ENCODE measurements at places on chromosomes 11 and 22.
A peak's percentile ranks its signal among the peaks of the same experiment; 100 is the strongest.

- DNase-seq = no peak
These were observed 30.4 kb upstream of the CREB3L1 start for GRCh38 chr11:46247090-46247489.

GRCh38 chr11:86812981-86813380, 12.6 kb downstream of the PRSS23 start:
- no peak for DNase-seq

DNA sequence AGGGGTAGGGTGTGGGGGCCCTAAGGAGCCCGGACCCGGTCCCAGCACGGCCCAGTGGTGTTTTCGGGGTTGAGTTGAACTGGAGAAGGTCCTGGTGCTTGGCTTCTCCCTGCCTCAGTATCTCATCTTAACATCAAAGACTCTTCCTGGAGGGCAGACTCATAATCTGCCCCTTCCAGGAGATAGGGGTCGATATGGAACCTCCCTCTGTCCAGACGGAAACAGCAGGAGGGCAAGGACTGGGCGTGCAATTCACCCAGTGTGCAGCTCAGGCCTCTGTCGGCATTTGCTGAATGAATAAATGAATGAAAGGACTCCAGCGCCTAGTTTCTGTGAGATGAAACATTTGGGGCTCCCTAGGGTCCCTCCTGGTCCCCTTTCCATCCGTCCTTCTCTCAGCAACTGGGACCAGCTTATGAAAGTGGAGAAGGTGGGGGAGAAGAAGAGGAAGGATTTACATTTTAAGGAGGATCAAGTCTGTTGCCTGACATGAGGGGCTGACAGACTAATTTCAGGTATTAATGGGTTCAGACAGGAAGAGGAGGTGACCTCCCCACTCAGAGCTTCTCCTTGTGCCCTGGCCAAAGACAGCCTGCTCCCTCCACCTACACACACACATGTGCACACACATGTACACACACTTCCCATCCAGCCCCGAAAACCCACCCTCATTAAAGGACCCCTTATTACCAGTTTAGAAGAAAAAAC, 1.1 kb upstream of the SHISA8 start:
- no peak for DNase-seq

GRCh38 chr11:112176077-112176476, 765 bp downstream of the BCO2 start:
- no peak for DNase-seq

- DNase-seq = peak; percentile 65
These were observed 39.0 kb downstream of the IL18BP start for GRCh38 chr11:72037554-72038311.

GRCh38 chr11:74474316-74474715, 7.0 kb upstream of the KCNE3 start:
- DNase-seq = no peak

GRCh38 chr11:13289081-13289480, 11.5 kb downstream of the BMAL1 start:
- DNase-seq = no peak

GRCh38 chr11:728901-729491, 18.3 kb upstream of the TALDO1 start:
- DNase-seq = no peak

DNA sequence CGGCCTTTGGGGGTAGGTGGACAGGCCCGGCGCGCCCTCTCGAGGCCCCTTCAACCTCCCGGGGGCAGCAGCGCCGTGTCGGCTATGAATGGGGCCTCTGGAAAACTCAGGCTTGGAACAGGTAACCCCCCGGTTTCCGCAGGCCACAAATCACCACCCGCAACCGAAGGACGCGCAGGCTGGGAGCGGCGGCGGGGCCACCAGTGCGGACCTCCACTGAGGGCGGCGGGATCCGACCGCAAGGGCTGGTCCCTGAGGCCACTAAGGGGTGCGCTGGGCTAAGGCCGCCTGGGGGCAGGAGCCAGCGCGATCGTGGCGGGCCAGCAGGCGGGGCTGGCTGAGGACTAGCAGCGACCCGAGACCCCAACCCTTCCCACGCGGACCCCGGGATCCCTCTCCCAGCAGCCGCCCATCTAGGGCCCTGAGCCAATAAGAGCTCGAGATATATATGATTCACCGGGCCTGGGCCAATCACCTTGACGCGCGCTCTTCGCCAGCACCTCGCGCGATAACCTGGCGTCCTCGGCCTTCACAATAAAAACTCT, 609 bp upstream of the ATF4 start:
- peak; percentile 98 for DNase-seq

Data from NCI-H1436 (cell line).